Uterus (tissue), 4 donors: ENCODE measurements at places on chromosomes 6 and 20. TPM values are rescaled to one million over a fixed set of nuclear protein-coding genes. Genes with fewer than 3 reads are reported as not detected.

DNA sequence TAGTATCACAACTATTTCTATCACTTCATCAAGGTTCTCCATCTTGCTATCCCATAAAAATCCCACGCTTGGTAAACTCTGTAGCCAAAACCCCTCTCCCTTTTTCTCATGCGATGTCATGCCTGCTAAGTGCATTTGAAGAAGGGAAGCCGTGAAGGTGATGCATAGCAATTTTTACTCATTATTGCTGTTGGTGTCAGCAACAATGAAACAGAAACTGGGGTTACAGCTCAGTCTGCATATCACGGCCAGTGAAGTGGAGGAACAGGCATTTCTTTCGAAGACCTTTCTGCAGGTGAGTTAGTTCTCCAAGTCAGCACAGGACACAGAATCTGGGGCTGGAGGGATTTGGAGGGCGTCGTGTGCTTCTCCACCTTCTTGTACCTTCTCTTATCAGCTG, 5.8 kb downstream of the UNC93A start:
- no peak for DNase-seq

DNA sequence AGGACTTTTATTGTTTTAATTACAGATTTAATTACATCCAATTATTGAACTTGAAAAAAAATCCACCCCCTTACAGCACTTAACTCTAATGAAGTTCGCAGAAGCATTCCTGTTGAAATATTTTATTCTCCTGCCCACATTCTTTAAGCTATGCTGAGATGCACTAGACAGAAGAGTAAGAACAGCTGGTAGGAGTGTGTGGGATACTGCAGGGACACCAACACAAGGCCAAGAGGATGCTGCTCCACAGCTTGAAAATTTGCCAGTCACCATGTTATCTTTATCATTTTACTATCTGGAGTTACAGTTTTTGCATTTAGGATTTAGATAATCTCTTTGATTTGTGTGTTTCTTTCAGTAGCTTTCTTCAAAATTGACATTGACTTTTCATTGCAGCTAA, 180.7 kb downstream of the EPHA7 start:
- DNase-seq, result no peak

DNA sequence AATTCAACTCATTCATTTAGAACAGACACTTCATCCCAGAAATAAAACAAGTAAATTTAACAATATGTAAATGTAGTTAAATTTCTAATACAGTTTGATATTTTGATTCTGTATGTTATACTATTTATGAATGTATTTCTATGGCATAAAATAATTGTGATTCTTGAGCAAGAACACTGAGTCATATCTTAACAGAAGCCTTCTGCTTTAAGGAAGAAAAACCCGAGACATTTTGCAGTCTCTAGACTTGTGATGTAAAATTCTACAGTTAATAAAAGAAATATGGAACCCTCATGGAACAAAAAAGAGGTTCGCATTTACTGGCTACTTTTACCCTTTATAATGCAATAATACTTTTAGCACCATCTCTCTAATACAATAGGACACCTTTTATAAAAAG, 47.9 kb upstream of the SCML4 start:
- DNase-seq, result no peak

GRCh38 chr6:168352096-168352495, 32.5 kb upstream of the DACT2 start:
- no peak for DNase-seq

- no peak for DNase-seq
These were observed 105.8 kb downstream of the SULF2 start for GRCh38 chr20:47679462-47679861.

GRCh38 chr6:154605882-154606370, 95.4 kb upstream of the CNKSR3 start:
- no peak for DNase-seq

DNA sequence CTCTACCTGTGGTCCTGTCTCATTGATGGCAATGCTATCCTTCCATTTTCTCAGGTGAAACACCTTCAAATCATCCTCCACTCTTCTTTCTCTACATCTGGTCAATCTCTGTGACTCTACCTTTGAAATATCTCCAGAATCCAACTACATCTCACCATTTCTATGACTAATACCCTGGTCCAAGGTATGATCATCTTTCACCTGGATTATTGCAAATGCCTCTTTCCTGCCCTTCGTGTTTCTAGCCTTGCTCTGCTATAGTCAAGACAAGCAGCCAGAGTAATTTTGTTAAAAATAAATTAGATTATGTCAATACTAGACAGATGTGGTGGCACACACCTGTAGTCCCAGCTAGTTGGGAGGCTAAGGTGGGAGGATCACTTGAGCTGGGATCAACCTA, 17.8 kb upstream of the BLCAP start:
- DNase-seq, result no peak

DNA sequence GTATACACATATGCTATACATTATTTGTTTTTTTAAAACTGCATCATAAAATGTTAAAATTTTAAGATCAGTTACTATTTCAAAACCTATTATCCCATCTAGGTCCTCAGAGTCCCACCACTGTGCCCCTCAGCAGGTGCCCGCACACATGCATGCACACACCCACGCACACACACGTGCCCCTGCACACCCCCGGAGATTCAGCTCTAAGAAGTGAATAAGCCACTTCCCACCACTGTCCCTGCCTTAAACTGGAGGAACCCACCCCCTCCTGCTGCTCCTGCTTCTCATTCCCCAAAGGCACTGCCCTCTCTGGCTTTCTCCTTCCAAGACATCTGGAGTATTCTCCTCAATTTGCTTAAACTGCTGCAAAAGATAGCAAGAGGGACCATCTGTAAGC, 5.4 kb upstream of the FAM210B start:
- no peak for DNase-seq

GRCh38 chr6:117955684-117956256, 48.7 kb downstream of the SLC35F1 start:
- no peak for DNase-seq

DNA sequence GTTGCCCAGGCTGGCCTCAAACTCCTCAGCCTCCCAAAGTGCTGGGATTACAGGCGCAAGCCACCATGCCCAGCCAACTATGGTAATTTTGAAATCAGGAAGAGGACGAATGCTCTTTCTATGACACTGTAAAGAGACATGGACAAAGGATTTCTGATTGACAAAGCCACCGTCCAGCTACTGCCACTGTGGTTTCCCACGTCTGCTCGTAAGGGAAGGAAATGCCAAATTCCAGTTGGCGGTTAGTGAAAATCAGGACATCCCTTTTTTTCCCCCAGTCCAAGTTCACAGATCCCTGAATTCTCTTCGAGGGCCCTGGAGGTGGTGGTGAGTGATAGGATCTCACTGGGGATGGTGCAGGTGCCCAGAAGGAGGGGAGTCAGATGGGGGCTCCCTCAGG, 31.2 kb downstream of the SNAI1 start:
- DNase-seq, result no peak

DNA sequence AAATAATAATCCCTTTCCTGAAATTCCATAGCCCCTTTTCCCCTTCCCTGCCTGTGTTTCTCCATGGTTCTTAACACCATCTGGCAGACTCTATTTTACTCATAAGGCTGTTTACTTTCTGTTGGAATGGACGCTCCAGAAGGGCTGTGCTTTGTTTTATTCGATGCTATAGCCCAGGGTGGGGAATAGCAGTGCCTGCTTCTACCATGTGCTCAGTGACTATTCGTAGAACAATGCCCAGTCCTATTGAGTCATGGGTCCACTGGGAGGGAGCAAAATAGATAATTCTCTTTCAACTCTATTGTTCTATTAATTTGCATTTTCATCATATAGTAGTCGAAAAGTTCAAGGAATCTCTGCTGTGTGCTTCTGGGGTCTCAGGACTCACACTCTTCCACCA, 565.1 kb downstream of the C6orf118 start:
- no peak for DNase-seq

- peak; percentile 62 for DNase-seq
These were observed 32.6 kb upstream of the PHACTR3 start for GRCh38 chr20:59571551-59572314.

GRCh38 chr6:35737413-35738211, 780 bp downstream of the ARMC12 start:
- peak; percentile 45 for DNase-seq

- DNase-seq, result no peak
These were observed 487.0 kb downstream of the CD109 start for GRCh38 chr6:74182992-74183391.

GRCh38 chr6:150905769-150906168, 40.3 kb downstream of the MTHFD1L start:
- DNase-seq, result no peak

DNA sequence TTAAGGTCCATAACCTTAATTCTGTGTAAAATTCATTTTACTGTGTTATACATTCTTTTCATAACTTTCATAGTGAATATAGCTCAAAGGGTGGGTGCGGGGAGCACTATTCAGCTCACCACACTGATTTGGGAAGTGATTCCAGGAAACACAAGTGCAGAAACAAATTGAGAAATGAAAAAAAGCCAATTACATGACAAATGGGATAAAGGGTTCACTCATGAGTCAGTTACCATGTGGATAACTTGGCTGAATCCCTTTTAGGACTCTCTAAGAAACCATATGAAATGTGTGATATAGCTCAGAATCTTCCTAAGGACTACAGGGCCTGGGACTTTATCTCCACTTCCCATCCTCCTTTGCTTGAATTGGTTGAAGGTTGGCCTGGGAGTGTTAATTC, 3.1 kb upstream of the BTN2A1 start:
- no peak for DNase-seq

DNA sequence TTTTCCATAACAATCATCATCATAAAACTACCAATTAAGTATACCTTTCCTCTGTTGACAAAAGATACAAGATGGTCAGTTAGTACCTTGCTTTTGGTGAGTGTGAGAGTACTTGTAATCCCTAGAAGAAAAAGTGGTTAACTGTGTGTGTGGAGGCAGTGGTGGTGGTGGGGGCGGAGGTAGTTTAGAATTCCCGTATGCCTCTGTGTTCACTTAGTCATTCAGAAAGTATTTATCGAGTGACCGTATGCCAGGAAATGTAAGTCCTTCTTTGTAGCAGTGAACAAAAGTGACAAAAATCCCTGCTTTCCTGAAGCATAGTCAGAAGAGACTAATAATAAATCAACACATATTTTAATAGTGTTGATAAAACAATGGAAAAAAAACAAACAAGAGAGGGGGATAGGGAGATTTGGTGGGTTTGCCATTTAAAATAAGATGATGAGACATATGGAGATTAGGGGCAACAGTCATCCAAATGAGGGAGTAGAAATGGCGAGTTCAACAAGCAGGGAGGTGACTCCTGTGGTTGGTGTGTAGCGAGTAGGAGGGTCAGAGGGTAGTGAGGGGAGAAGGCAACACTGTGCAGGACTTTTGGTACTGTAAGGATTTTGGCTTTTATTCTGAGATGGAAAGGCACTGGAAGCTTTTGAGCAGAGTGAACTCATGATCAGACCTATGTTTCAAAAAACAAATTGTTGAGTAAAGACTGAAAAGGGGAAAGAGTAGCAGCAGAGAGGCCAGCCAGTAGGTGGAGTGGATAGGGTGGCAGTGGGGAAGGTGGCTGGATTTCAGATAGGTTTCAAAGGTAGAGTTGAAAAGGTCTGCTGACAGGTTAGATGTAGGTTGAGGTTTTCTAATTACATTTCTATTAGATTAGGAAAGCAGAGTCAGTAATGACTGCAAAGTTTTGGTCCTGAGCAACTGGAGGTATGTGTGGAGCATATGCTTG, 40.3 kb upstream of the SIM1 start:
- no peak for DNase-seq

- no peak for DNase-seq
These were observed 24.6 kb downstream of the HBS1L start for GRCh38 chr6:135030056-135030473.

- DNase-seq, result no peak
These were observed 235.9 kb upstream of the RGS17 start for GRCh38 chr6:153367021-153367420.

DNA sequence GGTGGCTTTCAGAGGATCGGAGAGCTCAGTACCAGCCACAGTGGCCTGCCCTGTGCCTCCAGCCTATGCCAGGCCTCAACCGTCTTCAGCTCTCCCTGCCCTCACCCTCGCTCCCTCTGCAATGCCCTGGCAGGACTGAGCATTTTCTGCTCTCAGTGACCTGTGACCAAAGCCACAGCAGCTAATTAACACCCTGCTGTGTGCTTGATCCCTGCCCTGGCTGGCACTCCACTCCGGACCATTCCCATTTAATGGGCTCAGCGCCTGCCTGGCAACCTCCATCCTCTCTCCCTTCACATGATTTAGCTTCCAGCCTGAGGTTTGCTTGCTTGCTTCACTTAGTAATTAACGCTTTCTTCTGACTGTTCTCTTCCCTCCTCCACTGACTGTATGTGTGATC, 287.5 kb downstream of the LRFN2 start:
- no peak for DNase-seq

ZC2HC1B gene
- total RNA-seq, result not detected

PHACTR1 gene
- 8.3 TPM for total RNA-seq

VWA7 gene
- total RNA-seq, result 2.8 TPM

OPRM1 gene
- not detected for total RNA-seq

ERVFRD-1 gene
- total RNA-seq, result not detected

LY6G6F gene
- not detected for total RNA-seq

GGT7 gene
- 13.8 TPM for total RNA-seq

BPIFA1 gene
- not detected for total RNA-seq

TNF gene
- total RNA-seq, result not detected

CEP162 gene
- 16.5 TPM for total RNA-seq

ATP6V1G2 gene
- 1.6 TPM for total RNA-seq
